ENCODE measurements at places on chromosomes 6 and 20.

DNA sequence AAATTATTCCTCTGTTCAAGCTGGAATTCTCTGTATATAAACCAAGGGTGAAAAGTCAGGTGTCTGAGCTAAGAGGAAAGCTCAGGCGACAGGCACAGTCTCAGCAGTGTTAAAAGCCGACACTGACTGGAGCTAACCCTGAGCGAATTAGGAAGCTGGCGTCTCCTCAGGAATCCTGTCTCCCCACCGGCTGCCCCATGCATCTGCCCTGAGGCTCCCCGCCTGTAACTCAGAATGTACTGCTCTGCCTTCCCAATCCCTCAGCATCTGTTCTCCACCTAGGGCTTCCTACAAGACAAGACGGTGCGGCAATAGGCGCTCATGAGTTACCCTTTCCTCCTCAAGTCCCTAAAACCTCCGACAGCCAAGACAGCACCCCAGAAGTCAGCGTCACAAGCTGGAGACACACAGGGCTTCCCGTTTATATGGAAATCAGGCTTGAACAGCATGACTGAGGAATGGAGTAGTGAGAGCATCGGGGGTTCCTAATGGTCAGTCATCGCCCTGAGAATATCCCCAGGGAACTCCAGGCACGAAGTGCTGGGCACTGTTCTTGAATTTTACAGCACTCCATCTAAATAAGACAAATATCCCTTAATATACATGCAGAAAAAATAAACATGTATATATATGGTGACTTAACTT lies 33.5 kb downstream of the WDR27 start:
- no peak for DNase-seq

- no peak for DNase-seq
These were observed 38.1 kb downstream of the SYNE1 start for GRCh38 chr6:152598901-152599537.

GRCh38 chr20:59004763-59005522 lies 2.1 kb downstream of the CTSZ start:
- DNase-seq, result peak; percentile 76

GRCh38 chr6:159693894-159694545 lies 979 bp upstream of the SOD2 start:
- DNase-seq, result peak; percentile 48

- DNase-seq, result no peak
These were observed 150.4 kb upstream of the GGTLC1 start for GRCh38 chr20:24138951-24139350.

DNA sequence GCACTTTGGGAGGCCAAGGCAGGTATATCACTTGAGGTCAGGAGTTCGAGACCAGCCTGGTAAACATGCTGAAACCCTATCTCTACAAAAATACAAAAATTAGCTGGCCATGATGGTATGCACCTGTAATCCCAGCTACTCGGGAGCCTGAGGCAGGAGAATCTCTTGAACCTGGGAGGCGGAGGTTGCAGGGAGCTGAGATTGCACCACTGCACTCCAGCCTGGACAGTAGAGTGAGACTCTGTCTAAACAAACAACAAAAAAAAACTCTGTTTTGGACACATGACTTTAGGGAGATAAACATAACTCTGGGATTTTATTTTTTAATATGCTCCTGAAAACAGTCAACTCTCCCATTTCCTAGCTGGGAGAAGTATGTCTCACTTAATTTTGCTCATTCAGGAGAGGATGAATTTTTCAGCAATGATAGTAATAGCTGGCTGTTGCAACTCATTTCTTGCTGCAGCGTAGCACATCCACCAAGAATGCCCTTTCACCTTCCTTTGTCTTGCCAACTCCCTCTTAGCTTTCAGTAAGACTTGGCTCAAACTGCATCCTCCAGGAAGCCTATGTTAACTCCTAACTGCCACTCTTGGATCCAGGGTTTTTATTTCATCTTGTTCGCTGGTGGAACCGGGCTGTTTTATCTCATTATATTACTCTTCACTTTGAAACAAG lies 24.3 kb downstream of the TOP1 start:
- DNase-seq, result no peak

GRCh38 chr6:84546427-84546914 lies 217.9 kb downstream of the TBX18 start:
- no peak for DNase-seq

DNA sequence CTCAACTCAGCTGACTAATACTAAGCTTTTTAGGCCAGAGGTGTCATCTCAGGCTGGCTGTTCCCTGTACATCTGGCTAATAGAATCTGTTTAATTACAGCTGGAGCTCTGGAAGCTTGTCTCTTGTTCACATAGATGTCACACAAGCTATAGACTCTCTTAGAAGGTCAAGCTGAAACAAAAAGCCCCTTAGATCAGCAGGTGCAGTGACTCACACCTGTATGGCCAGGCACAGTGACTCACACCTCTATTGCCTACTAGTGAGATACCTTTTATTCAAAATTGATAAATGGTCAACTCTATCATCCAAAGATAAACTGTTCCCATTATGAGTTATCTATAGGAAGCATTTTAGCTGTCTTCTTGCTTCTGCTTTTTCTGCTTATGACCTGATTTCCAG lies 29.9 kb upstream of the MTHFD1L start:
- DNase-seq, result no peak

DNA sequence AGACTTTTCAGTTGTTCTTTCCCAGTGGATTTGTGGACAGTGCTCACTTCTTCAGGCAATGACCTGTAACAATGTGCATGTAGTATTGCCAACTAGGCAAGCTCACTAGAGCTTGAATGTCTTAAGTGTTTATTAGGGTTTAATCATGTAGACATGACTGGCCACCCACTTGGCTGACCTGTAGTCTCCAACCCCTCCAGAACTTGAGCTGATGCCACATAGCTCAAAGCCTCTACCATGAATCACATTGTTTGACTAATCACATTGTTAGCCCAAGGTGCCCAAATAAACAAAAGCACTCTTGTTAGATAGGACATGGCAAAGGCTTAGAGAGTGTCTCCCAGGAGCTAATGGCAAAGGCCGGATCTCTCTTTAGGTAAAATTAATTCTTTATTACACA lies 272.7 kb downstream of the GRIK2 start:
- DNase-seq, result no peak

- no peak for DNase-seq
These were observed 54.0 kb downstream of the TMEM242 start for GRCh38 chr6:157269261-157269794.

DNA sequence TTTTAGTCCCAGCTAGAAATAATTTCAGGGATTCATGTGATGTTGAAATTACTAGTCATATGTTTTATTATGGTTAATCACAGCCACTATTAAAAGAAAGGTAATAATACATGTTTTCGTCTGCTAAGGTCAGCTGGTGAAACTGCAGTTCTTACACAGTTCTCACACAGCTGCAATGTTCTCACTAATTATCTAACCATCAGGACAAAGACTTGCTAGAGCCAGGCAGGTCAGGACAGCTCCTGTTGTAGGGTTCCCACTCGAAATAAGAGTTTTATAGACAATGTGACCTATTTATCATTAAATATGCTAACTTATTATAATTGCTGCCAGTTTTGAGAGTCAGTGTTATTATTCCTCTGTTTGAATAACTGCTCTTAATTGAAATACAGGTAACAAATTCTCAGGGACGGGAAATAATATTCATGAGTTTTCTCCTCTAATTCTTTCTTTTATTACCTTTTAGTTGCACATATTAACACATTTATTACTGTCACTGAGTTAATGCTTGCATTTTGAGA lies 97.9 kb downstream of the GJA1 start:
- DNase-seq, result no peak

- DNase-seq, result peak; percentile 30
These were observed 25.8 kb downstream of the SERPINB9 start for GRCh38 chr6:2877057-2877882.

GRCh38 chr20:19832875-19833274 lies 74.8 kb downstream of the RIN2 start:
- no peak for DNase-seq

DNA sequence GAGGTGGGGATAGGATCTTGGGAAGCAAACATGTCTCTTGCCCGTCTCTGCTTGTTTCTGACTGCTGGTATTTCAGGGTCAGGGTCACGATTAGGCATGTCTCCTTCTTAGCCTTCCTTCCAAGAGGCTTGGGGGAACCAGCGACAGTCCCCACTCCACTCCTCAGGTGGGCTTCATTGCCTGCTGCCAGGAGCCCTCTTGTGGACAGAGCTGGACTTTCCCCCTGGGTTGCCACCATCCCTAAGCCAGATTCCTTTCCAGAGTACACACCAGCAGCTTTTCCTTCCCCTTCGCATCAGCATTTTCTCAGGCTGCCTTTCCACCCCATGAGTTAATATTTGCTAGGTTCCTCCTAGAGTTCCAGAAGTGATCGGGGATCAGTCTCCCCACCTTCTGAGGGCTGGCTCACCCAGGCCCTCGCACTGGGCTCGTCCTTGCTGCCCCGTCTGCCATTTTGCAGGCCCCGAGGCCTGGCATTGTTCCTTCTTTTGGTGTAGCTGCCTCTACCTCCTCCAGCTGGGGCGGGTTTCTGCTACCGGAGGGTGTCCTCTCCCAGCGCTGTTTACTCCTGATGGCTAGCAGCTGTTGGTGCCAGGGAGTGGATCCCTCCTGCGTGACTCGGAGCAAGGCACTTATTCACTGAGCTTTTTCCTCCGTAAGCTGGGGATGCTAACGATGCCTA lies 8.8 kb upstream of the C20orf144 start:
- peak; percentile 63 for DNase-seq

DNA sequence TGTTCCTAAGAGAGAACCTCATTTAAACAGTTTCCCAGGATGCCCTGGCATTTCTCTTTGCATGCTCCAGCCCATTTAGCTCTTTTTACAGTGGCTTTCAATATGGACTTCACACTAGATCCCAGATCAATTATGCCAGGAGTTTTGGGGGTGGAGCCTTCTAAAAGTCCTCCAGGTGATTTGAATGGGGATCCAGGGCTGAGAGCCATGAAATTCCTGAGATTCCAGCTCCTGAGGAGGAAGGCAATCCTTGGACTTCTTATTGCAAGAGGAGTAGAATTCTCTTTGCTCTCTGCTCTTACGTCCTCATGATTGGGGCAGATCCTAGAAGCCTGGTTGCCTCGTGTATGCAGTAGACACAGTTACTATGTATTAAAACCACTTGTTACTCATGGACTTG lies 184.2 kb downstream of the DHX35 start:
- DNase-seq, result no peak

GRCh38 chr6:38266921-38267354 lies 372.8 kb downstream of the BTBD9 start:
- no peak for DNase-seq

GRCh38 chr20:7673841-7674240 lies 266.4 kb downstream of the HAO1 start:
- DNase-seq, result no peak

DNA sequence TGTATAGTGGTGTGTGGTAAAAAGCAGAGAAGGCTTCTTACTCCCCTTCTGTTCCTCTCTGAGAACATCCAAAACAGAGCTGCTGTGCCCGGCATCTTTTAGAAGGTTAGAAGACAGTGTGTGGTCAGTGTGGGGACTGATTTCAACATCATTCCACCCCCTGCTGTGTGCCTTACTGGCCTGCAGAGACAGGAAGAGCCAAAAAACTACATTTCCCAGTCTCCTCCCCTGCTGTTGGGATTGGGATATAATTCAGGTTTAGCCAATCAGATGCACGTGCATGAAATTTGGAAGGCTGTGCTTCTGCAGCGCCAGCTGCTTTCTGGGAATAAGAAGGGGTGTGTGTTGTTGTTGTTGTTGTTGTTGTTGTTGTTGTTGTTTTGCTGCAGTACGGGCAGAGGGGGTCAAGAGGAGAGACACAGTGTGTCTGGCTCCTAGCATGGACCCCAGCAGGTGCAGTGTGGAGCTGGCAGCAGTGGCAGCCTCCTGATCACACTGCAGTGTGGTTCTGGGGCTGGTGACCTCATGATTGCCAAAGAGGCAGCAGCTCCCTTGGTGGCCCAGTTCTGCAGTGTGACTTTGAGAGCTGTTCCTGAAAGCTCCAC lies 74.7 kb downstream of the MRPL14 start:
- DNase-seq, result no peak

GRCh38 chr6:70520575-70520974 lies 46.2 kb upstream of the SDHAF4 start:
- DNase-seq, result peak; percentile 8

DNA sequence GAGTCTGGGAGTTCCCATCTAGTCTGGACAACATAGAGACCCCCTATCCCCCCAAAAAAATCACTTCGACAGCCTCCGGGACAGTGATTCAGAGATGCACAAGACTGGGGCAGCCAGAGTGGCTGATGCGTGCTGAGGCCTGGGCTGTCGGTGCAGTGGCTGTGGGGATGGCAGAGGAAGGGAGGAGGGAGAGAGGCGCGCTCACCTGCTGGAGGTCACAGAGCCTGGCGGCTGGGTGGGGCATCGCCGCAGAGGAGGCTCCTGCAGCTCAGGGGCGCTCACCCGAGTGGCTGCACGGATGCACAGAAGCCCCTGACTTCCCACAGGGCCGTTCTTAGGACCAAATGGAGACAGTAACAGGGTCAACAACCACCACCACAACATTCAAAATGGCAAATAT lies 182.8 kb downstream of the SMOC2 start:
- DNase-seq, result no peak

DNA sequence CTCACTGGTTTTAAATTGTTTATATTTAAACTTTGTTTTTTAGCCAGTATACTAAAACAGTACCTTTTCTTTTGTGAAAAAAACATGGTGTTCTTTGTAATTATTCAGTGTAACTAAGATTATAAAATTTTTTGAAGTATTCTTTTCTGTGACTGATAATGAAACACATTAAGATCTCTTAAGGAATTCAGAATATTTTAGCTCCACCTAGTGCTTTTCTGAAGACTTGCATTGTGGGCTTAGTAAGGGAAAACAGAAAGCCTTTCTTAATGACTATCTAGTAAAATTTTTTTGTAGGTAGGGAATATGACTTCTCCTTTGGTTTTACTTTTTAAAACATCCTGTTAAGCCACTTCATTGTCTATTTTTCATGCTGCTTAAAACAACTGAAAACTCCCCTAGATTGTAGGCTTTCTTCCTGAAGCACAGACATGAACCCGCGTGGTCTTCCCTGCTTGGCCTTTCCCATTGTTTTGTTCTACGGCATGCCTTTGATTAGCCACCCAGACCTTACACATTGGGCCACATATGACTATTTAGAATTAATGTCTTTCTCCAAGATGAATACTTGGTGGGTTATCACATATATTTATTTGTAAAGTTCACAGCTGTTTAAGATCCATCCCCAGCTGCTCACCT lies 72.1 kb downstream of the AFDN start:
- no peak for DNase-seq

DNA sequence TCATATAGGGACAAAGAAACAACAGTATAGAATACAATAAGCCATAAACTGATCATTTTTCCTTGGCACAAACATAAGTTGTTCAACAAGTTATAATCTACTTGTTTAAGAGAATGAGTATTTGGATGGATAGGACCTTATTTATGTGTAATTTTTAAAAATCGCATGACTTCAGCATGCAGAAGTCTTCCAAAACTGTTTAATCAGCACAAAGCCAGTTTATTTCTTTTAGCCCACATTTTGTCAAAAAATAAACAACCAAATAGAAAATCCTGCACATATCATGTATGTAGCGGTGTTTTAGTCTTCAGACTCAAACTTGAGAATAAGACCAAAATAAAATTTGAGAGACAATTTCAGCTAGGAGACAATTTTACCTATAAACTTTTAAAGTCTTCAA lies 304.7 kb downstream of the TRDN start:
- no peak for DNase-seq

Measured in CD4-positive, alpha-beta T cell treated with Interleukin-17A for 4 hours (primary cell).